AG09319 (cell line): ENCODE measurements at places on chromosomes 2 and 18.

DNA sequence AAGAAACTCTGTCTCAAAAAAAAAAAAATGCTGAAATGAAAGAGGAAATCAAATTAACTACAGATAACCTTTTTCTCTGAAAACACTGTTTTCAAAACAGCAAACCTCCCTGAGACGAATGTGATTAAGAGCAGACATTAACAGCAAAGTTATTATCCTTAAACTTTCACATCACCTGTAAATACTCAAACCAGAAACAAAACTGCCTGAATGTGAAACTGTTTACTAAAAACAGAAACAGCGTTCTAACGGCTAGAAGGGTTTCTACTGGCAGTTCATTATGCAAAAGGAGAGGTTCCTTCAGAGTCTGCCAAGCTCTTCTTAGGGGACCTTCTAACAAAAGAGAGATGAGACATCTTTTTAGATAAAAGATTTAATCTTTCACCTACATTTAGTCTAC lies 45.9 kb downstream of the PNO1 start:
- no peak for DNase-seq

- no peak for DNase-seq
Observed at GRCh38 chr2:171923206-171923605, 945 bp downstream of the HAT1 start.

- no peak for DNase-seq
Observed at GRCh38 chr2:173087214-173087581, 11.6 kb downstream of the MAP3K20 start.

DNA sequence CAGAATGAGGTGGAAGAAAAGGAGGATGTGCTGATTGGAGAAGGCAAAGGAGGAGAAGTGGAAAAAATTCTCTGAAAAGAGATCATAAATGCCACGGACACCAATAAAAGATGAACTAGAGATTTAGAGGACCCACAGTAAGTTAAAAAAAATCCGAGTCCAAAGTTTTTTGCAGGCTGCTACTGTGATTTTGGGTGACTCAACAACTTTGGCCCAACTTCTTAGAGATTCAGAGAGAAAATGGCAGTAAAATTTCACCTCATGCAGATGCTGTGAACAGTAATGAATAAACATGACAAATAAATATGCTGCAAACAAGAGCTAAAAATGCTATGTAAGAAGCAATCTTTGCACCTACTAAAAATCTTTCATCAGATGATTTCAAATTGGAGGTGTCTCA lies 176.9 kb upstream of the SESTD1 start:
- DNase-seq: no peak

GRCh38 chr2:38185012-38185491 lies 109.1 kb upstream of the CYP1B1 start:
- DNase-seq: no peak

DNA sequence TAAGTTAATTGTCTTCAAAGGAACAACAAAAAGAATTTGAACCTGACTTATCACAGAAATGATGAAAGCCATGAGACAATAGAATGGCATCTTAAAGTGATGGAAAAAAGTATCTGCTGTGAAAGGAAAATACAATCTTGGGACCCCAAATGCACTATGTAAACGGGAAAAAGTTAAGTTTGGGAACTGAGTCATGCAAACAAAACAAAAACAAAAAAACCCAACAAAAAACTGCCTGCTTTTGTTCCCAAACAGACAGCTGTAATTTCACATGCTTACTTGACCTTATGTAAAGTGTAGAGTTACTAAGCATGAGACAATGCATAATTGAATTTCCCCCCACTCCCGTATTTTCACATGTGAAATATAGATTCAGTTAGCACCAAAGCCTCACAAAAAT lies 122.1 kb upstream of the RBMS1 start:
- no peak for DNase-seq

DNA sequence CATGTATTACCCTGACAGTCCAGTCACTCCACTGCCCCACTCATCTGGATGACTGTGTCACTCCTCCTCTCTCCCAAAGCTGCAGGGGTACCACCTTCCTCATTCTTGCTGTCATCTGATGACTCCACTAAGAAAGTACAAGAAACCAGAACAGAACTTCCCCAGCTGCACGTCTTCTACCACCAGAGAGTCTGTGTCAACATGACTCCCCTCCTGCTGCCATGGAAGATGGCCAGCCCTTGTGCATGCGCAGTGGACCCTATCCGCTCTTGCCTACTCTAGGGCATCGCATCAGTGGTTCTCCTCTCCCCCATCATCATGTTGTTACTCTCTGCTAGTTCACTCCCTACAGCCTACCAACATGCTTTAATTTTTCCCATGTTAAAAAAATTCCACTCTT lies 14.5 kb upstream of the ST8SIA3 start:
- DNase-seq: no peak

- no peak for DNase-seq
Observed at GRCh38 chr2:153871231-153872221, at the start of gene GALNT13. GALNT13 (plus strand) TSS chr2:153871922.

- no peak for DNase-seq
Observed at GRCh38 chr2:42567364-42567763, 1.1 kb upstream of the MTA3 start.

DNA sequence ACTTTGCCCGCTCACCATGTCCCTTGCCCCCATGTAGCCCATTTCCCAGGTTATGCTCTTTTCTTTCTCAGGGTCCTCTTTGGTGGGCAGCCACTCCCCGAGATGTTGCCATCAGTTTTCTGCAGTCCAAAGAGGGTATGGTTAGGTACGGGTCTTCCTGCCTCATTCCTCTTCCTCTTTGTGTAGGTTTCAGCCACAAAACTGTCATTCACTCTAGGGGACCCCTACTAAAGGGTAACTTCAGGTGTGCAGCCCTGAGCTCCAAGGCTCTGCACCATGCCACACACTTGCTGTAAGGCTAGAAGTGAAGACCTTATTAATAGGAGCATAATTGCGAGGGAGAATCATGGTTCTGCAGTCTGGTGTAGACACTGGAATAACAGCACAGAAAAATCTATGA lies 99.8 kb upstream of the ZNF397 start:
- DNase-seq: no peak

DNA sequence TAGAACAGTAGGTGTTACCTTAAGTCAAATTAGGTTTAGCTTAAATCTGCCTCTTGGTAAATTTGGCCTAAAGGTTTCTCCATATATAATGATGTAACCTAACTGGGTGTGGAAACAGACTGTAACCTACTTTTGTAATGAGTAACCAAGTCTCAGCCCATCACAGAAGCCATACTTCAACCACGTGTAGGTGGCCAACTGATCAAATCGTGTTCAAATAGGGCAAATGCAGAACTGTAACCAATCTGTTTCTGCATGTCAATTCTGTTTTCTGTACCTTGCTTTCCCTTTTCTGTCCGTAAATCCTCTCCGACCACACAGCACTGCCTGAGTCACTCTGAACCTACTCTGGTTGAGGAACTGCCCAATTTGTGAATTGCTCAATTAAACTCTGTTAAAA lies 34.0 kb upstream of the PLA2R1 start:
- DNase-seq: no peak

GRCh38 chr2:32272279-32272678 lies 5.4 kb upstream of the YIPF4 start:
- DNase-seq: no peak
